Stimulated activated CD4-positive, alpha-beta T cell treated with anti-CD3 and anti-CD28 coated beads, Interleukin-2, amount 100 ng/mL, for 4 hours (primary cell): ENCODE measurements at places on chromosomes 7 and 10.

GRCh38 chr7:142104550-142105527, 6.7 kb upstream of the MGAM2 start:
- DNase-seq = no peak

DNA sequence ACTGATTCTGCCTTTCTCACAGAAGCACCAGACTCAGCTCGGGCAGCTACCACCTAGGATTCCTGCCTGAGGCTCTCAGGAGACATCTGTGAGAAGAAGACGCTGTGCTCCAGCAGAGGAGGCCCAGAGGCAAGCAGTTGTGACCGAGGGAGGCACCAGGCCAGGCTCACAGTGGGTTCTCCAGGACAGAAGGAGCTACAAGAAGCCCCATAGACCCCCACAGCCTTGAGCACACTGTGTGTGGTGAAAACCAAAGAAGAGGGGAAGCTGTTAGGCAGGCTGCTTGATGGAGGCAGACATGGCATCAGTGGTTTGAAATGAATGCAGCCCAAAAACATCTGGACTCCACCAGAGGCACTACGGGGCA, 198.8 kb downstream of the GRID1 start:
- DNase-seq = no peak

- DNase-seq = no peak
Observed at GRCh38 chr7:31111109-31111451, 59.0 kb downstream of the ADCYAP1R1 start.

DNA sequence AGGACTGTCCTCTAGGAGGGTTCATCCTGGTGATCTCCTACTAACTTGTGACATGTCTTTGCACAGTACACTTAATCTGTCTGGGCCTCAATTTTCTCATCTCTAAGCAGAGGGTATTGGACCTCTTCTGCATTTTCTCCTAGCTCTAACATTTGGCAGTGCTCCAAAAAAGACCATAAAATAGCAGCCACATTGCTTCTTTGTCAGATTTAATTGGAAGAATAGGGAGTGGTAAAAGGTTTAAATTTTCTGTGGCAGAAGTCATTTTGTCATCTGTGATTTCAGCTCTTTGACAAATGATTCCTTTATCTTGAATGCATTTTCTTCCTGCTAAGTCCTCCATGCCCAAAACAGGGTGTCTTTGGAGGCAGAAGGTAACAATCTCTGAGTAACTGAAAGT, 289.9 kb upstream of the LRGUK start:
- no peak for DNase-seq

GRCh38 chr7:130909161-130909836, 175.3 kb upstream of the KLF14 start:
- no peak for DNase-seq

- DNase-seq = no peak
Observed at GRCh38 chr10:84176836-84177474, 3.4 kb downstream of the GPR15LG start.

- DNase-seq = no peak
Observed at GRCh38 chr7:45713669-45714520, 139.7 kb downstream of the ADCY1 start.
